HuH-7.5 (cell line): ENCODE measurements at places on chromosomes 1 and 21.

DNA sequence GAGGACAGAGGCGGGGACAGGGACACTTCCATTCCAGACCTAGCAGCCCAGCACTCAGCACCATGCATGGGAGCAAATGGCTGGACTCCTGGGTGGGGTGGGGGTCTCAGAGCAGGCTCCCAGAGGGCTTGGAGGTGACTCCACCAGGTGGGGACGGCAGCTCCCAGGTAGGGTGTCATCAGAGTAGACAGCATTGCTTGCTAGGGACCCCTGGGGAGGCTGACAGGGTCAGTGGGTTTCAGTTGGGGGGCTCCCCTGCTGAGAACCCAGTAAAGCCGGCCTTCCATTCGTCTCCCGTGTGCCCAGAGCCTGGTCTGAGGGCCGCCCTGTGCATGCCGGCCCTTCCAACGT, 4.8 kb upstream of the GJC2 start:
- DNase-seq = no peak

DNA sequence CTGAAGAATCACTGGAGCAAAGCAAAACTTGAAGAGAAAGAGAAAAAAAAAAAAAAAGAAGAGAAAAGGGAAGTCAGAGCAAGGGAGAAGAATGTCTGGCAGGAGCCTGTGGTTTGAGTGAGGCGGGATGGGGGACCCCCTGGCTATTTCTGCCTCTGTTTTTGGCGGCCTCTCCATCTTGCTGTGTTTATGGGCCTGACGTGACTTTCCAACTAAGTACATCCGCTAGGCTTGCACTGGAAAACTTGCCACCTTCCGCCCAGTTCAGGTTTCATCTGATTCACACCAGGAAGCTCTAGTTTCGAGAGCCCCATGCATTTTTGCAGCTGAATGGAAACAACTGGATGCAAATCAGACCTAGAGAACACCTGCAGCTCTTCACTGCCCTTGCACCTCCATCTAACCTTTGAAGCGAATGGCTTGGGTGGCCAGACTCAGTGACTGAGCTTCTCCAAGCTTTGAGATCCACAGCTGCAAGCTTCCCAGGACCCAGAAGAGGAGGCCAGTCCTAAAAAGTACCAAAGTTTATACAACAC, 28.0 kb downstream of the TBX15 start:
- no peak for DNase-seq

- DNase-seq = no peak
Observed at GRCh38 chr1:26608895-26609294, 79.3 kb downstream of the RPS6KA1 start.

DNA sequence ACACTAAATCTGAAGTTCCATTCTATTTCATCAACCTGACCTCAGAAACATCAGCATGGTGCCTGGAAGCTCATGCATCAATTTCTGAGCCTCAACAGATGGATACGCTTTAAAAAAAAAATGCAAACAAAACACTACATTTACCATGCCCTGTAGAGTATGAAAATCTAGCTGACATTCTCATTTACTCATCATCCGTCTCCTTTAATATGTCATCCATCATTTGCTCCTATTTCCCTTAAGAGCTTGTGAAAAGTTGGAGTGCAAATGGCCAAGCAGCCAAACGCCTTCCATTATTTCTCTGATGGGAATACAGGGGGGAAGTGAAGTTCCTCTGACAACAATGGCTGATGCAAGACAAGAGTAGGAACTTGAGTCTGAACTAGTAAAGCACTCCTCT, 295.0 kb downstream of the TGFB2 start:
- no peak for DNase-seq

GRCh38 chr1:17188217-17188616, 16.7 kb upstream of the PADI1 start:
- no peak for DNase-seq
